ENCODE measurements at places on chromosomes 2 and 18.

DNA sequence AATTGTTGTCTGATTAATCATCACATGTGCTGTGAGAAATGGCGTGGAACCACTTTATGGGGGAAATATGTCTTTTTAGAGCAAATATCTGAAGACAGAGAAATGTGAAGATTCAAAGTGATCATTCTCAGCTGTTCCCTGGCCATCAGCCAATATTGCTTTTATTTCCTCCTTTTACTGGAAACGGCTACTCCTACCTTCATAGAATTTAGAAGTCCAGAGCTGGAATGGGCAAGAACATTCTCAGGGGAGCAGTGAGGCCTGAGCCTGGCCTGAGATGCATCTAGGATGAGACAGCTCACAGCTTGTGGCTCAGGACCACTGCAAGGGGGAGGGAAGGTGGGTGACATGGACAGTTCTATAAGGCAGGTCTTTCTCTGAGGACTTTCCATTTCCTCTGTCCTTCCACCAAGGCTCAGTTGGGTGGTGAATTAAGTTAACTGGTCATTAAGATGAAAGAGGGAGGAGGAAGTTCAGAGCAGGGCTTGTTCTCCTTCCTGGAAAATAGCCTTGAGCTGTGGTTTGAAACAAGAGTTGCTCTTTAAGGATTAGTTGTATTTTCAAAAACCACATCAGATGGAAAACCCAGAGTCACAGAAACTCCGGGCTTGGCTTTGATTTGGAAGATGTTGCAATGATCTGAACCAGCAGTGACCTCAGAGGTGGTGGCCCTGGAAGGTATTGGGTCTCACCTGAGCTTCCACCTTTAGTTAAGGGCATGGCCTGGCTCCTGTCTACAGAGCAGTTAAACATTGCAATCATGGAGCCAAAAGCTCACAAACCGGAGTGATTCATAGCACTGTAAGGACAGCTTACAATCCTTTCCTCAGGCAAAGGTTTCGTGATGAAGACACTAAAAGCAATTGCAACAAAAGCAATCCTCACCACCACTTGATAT lies 144.3 kb downstream of the VAPA start:
- no peak for DNase-seq

- no peak for DNase-seq
Observed at GRCh38 chr2:42073739-42074503, 26.1 kb downstream of the PKDCC start.

DNA sequence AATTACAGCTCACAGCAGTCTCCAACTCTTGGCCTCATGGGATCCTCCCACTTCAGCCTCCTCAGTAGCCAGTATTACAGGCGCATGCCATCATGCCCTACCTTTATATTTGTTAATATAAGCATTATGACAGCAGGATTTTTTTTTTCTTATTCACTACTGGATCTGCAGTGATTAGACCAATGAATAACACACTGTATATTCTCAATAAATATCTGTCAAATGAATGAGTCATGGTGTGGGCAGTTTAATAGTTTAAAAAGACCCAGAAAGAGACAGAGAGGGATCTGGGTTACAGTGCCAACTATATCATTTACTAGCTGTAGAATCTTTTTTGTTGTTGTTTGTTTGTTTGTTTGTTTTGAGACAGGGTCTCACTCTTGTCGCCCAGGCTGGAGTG lies 62.4 kb upstream of the LTBP1 start:
- no peak for DNase-seq

DNA sequence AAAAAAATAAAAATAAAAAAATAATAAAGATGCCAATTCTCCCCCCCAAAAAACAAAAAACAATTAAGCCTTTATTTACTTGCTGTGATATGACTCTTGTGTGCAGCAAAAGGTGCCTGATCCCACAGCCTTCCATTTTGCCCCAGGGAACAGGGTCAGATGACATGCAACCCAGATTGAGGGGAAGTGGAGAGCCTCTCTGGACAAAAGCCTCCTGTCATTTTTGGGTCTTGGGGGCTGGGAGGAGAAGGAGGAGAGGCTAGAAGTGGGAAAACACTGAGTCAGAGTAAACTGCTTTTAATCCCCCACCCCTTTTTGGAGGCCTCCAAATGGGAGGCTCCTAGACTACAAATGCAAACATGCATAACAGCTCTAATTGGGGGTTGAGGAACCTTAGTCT lies 46.6 kb upstream of the SCG2 start:
- DNase-seq: no peak

DNA sequence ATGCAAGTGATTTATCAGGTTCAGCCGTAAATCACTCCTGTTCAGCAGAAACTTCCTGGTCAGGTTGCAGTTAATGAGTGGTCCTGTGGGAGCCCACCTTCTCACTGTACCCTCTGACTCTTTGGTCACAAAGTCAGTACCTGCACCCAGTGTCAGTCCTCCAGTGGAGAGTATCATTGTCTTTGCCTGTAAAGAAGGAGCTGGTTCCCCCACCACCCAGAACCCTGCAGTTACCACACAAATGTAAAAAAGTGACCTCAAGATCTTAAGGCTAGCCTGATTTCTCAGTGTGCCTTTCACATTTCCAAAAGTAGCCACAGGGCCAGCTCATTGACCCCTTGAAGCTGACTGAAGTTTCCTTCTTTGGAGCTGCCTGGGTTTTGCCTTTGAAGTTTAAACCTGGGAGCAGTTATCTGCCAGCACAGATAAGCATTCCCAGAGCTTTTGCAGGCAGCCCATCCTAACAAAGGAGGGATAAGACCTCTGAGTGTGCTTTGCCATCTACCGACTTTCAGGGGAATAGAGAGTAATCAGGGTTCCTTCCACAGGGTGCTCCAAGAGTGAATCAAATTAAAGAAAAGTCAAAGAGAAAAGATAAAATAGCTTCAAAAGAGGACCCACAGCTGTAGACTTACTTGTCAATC lies 725.2 kb downstream of the CPS1 start:
- no peak for DNase-seq

- DNase-seq: no peak
Observed at GRCh38 chr2:172252154-172252553, 149.5 kb upstream of the DLX2 start.

Measured in stimulated activated CD8-positive, alpha-beta memory T cell treated with anti-CD3 and anti-CD28 coated beads, Interleukin-2, amount 100 ng/mL, for 1 hour (primary cell).